ENCODE measurements at places on chromosomes 13 and 19.
A peak's percentile ranks its signal among the peaks of the same experiment; 100 is the strongest.

- peak; percentile 75 for DNase-seq
These were observed 65.4 kb downstream of the KCTD12 start for GRCh38 chr13:76820759-76821158.

GRCh38 chr13:93101226-93101734 lies 125.3 kb upstream of the GPC6 start:
- no peak for DNase-seq

DNA sequence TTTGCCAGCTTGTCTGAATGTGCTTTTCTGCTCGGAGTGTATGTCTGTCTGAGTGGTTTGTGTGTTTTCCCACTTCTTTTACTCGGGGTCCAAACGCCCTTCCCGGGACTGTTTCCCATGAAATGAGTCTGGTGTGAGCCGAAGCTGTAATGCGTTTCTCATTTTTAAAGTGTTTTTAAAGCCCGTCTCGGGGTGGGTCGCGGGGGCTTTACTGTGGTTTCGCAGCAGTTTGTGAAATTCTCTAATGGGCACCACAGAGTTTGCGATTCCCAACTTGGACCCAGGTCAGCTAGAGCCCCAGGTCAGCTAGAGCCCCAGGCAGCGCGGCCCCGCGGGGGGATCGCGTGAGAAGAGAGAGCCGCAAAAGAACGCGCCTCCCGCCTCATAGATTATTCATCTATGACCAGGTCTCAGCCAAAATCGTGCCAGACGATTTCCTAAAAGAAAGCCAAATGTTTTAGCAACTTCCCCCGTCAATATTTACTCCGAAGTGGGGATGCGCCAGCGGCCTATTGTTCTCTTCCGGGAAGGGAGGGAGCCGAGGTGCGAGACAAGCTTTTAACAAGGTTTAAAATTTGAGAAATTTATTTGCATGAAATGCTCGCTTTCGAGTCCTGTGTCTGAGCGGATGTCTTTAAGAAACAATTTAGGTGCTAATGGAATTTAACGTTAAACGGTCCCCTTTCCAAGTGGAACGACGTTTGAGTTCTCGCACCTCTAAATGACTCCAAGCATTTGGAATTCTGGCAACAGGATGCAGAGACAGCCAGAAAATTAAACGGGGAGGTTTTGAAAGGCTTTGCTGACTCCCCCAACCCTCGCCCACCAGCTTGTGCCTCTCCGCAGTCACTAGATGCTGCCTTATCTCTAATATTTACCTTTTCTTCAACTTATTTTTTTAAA lies 2.2 kb downstream of the ZIC2 start:
- DNase-seq, result peak; percentile 64

- DNase-seq, result peak; percentile 78
These were observed at the start of gene PKN1 for GRCh38 chr19:14432791-14433553. PKN1 (plus strand) TSS chr19:14433306; CDS start chr19:14433522, 216 bp downstream.

- no peak for DNase-seq
These were observed 12.9 kb downstream of the AKT2 start for GRCh38 chr19:40272261-40272660.

DNA sequence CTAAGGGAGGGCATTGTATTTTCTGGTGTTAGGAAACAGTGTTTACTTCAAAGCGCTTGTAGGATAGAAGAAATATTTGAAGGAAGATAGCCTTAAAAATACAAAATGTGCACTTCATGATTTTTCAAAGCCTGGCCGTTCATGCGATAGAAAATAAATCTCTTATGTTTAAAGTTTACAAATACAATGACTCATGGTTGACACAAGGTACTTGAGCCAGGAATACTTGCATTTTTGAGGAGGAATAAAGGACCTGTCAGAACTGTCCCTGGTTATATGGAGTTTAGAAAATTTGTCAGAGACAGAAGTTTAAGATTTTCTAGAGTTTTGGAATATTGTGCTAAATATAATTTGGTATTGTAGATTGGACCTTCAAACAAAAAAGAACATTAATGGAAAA lies 1223.2 kb upstream of the SLC10A2 start:
- DNase-seq, result no peak

GRCh38 chr13:48297131-48297786 lies 6.3 kb upstream of the RB1 start:
- DNase-seq, result no peak

DNA sequence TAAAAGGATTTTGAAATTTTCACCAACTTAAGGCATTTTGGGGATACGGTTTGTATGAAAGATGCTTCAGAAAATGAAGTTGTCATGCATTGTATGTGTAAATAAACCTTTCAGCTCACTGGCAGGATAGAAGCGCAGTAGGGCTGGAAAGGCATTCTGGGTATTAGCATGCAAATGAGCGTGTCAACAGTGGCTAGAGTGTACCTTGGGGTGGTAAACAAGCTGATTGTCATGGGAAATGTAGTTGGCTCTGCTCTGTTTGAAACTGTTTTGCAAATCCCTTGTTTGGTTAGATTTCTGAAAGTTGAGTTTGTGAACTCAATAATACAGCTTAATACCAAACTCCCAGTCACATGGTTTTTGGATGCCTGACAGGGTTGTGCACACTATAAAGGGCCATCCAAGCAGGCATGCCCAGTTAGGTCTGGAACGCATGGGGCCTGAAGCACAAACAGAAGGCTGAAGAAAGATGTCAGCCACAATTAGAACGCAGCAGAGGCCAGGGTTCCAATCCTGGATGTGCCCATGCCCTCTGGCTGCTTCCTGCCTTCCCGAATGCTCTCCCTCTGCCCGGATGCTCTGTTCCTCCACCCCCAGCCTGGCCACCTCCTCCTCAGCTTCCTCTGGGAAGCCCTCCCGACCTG lies 14.6 kb downstream of the GSX1 start:
- no peak for DNase-seq

- no peak for DNase-seq
These were observed 285.2 kb downstream of the SHISA2 start for GRCh38 chr13:25766576-25766975.

- no peak for DNase-seq
These were observed 21.9 kb downstream of the CCL25 start for GRCh38 chr19:8074501-8074900.

DNA sequence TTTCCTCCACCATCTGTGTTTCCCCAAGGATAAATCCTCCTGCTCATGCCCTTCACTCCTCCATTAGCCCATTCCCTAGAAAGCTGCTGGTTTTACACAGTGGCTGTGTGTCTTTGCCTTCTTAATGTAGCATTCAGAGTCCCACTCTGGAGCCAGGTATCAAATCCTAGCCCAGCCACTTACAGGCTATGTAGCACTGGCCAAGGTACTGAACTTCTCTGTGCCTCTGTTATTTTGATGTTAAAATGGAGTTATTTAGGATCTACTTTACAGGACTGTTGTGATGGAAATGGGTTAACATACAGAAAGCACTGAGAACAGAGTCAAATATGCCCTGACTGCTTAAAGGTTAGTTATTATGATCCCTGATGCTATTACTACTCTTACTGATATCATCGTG lies 1.5 kb upstream of the ZSCAN4 start:
- no peak for DNase-seq

DNA sequence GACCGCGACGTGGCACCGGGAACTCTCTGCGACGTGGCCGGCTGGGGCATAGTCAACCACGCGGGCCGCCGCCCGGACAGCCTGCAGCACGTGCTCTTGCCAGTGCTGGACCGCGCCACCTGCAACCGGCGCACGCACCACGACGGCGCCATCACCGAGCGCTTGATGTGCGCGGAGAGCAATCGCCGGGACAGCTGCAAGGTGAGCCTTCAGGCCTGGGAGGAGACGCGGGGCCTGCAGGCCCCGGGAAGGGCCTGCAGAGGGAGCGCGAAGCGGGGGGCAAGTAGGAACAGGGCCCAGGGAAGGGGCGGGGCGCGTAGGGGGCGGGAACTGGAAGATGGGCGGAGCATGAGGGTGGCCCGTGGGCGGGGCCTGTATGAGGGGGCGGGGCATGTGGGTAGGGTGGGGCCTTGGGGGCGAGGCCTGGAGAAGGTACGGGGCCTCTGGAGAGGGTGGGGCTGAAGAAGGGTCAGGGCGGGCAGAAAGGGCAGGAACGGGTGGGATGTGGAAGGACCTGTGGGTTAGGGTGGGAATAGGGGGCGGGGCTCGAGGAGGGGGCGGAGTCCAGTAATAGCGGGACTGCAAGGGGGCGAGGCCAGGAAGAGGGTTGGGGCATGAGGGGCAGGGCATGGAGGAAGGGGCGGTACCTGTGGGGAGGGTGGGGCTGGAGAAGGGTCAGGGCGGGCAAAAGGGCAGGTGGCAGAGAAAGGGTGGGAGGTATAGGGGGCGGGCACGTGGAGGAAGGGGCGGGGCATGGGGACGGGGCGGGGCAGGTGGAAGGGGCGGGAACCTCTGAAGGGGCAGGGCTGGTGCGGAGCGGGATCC lies 2.5 kb downstream of the CFD start:
- no peak for DNase-seq

DNA sequence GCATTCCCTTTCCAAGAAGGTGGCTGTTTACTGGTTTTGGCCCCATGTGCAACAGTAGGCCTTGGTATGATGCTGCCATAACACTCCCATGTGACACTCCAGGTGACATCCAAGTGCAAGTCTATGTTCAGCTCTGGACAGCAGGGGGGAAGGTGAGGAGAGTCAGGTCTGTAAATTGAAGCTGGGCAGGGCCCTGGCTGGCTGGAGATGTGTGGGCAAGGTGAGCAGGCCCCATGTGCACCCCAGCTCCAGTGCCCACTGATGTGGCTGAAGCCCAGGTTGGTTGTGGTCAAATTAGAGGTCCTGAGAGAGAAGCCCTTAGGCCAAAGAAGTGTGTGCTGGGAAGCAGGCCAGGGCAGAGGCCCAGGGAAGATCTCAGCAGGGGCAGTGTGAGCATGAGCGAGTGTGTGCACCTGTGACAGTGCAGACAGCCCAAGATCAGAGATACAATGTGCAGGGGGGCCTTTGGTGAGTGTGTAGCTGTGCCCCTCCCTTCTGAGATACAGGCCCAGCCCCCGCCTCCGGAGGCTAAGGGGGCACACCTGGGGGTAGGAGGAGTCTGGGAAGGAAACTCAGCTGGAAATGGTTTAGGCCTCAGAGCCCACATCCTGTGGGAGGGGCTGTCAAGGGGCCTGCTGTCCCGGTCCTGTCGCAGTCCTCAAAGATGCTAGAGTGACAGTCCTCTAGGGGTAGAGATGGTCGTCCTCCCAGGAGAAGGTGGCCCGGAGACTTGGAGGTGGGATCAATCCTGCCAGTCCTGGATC lies 18.6 kb downstream of the DEDD2 start:
- DNase-seq, result no peak

- no peak for DNase-seq
These were observed 127.7 kb upstream of the EDNRB start for GRCh38 chr13:78046331-78046730.

DNA sequence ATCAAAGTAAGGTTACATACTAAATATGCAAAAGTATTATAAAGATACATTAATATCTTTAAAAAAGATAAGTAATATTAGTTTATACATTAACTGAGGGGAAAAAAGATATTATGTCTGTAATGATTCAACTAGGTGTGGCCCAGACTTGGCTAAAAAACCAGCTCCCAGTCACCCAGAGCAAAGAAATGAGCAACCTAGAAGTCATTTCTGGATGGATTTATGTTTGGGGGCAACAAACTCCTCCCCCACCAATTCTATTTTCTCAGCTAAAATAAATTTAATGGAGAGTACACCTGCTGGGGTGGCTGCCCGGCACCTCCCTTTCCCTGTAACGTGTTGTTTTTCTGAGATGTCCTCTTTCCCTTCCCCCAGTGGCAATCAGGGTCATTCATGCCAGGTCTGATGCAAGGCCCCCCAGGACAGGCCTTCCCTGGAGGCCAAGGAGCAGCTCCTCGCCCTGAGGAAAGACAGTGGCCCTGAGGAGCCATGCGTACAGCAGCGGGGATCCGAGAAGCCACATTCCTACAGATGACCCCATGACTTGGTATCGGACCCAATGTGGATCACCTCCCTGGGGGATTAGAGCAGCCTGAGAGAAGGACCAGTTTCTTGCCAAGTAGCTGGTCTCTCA lies 78.6 kb upstream of the DOCK9 start:
- no peak for DNase-seq

DNA sequence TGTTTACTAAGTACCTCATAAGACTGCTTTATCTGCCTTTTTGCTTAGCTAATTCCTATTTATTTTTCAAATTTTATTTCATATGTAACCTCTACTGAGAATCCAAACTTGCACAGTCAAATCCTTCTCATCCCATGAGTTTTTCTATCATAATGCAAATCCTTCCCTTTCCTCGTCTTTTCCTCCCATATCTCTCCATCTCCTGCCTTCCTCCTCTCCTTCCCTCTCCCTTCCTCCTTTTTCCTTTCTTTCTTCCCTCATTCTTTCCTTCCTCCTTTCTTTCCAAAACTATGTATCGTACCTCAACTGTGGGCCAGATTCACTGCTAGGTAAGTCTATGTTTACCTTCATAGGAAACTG lies 201.4 kb upstream of the TMTC4 start:
- no peak for DNase-seq

DNA sequence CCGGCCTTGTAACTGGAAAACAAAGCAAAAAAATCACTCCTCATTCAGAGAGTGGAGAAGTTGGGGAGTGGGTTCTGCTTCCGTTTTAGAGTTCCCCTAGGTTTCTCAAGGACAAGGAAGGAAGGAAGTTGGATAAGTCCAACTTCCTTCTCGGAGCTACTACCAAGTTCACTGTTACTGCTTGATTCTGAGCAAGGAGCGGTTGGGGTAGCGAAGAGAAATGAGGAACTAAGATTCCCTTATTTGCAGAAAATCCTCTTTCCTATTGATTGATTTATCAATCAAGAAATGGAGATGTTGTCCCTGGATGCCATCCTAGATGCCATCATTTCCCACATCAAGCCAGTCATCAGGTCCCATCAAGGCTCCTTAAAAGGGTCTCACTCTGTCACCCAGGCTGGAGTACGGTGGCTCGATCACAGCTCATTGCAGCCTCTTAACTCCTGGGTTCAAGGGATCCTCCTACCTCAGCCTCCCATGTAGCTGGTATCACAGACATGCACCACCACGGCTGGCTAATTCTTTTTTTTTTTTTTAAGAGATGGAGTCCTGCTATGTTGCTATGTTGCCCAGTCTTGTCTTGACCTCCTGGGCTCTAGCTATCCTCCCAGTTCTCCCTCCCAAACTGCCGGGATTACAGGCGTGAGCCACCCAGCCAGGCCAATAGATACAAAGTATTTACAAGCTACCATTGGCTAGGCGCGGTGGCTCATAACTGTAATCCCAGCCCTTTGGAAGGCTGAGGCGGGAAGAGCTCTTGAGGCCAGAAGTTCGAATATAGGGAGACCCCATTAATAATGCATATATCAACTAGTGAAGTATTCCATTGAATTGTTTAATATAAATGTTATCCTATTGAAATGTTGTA lies 809 bp upstream of the B9D2 start:
- no peak for DNase-seq

DNA sequence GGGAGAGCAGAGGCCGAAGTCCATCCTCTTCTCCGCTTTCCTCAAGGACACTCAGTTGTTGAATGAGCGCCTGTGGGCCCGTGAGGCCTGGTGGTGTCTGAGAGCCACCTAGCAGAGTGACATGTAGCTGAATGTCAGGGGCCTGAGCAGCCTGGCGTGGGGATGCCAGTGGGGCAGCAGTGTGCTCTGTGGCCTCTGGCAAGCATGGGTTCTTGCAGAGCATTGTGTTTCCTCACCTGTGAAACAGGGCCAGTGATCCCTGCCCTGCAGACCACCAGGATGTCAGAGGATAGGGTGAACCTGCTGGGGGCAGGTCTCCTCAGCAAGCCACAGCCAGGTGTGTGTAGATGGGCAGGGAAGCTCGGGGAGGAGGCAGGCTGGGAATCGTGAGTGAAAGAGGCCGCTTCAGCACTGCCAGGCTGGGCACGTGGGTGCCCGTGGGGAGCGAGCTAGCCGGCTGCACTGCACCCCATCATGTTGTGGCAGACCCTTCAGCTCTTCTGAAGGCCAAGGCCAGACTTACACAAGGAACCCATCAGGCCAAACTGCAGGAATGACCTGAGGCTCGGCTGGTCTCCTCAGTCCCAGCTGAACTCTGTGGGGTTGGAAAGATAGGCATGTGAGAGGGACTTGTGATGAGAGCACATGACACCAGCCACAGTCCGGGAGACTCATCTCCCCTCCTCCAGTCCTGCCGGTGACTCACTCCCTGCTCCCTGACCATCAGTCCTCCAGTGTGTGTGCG lies 5.0 kb downstream of the PPP1R37 start:
- DNase-seq, result no peak

Data from left forelimb (tissue), 1 donor.